Stimulated activated CD8-positive, alpha-beta memory T cell treated with anti-CD3 and anti-CD28 coated beads, Interleukin-7, amount 100 ng/mL, for 4 hours (primary cell): ENCODE measurements at places on chromosomes 5 and 9.

DNA sequence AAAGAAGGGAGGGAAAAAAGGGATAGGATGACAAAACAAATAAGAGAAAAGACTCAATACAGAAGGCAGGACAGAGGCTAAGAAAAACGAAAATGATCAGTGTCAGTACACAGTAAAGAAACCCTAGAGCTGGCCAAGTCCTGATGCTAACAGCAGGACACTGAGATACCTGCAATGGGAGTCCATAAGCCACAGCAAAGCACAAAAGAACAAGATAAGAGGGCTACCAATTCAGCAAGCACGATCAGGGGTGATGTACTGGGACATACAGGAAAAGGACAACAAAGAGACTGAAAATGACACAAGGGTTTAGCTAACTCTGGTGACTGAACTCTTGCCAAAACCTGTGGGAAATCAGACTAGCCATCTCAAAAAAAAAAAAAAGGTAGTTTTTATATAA lies 1072.6 kb upstream of the COX7C start:
- no peak for DNase-seq

- no peak for DNase-seq
Measured at GRCh38 chr5:21665524-21665923, 1187.6 kb downstream of the CDH12 start.

- peak; percentile 76 for DNase-seq
Measured at GRCh38 chr5:175517824-175518450, 39.6 kb downstream of the SFXN1 start.

GRCh38 chr5:107395632-107396350 lies 274.9 kb downstream of the EFNA5 start:
- DNase-seq, result no peak

GRCh38 chr5:96220610-96221390 lies 212.2 kb downstream of the PCSK1 start:
- no peak for DNase-seq

DNA sequence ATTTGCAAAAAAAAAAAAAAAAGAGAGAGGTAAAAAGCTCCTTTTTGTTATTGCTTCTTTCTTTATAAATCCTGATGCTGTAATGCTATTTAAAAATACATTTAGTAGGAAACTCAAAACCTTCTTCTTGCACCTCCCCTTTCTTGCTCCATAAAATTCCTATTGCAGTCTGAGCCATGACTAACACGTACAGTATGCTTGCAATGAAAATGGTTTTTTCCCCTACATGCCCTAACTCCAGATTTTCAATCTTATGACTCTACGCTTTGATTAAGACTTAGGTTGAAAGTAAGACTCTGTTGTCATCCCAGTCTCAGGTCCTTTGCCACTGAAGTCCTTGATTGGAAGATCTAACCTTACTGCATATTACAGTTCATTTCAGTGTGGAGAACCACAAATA lies 23.9 kb downstream of the FGF10 start:
- no peak for DNase-seq

DNA sequence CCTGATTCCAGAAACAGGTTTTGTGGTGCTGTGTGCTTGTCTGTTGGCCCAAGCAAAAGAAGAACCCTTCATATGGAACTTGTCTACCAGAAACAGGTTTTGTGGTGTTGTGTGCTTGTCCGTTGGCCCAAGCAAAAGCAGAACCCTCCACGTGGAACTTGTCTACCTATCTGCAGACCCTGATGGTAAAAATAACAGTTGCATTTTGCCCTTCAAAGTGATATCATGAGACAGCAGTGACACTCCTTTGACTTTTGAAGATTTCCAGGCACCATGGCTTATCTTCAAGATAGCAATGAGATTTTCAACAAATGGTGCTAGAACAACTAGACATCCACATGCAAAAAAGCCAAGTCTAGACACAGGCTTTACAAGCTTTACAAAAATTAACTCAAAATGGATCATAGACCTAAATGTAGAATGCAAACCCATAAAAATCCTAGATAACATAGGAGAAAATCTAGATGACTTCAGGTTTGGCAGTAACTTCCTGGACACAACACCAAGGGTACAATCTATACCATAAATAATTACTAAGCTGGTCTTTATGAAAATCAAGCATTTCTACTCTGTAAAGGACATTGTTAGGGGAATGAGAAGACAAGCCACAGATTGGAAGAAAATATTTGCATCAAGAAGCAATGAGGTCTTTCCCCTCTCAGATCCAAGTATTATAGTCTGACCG lies 16.8 kb downstream of the MACROH2A1 start:
- DNase-seq, result no peak

DNA sequence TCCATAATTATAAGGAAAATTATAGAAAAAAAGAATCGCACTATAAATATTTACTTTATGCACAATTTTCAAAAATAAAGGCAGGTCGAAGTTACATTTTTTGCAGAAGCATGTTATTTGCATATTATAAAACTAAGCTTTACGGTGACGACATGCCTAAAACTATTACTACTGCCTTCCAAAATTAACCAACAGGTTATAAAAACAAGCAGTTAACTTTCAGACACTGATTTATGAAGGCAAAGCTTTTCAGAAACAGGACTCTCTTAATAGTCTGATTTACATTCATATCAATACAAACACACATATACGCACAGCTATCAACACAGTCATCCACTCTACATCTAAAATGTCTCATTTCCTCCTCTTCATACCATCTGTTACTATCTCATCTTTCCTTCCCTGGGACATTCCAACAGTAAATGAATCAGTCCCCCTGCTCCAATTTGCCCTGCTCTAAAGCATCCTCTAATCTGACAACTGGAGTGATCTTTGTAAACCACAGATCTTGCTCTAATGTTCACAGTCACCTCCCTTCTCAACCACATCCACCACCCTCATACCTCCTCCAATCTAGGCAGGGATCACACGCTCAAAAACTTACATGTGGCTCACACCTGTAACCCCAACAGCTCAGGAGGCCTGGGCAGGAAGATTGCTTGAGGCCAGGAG lies 21.6 kb downstream of the FBXW11 start:
- DNase-seq, result no peak

- no peak for DNase-seq
Measured at GRCh38 chr9:135604437-135605237, 34.7 kb downstream of the GLT6D1 start.

DNA sequence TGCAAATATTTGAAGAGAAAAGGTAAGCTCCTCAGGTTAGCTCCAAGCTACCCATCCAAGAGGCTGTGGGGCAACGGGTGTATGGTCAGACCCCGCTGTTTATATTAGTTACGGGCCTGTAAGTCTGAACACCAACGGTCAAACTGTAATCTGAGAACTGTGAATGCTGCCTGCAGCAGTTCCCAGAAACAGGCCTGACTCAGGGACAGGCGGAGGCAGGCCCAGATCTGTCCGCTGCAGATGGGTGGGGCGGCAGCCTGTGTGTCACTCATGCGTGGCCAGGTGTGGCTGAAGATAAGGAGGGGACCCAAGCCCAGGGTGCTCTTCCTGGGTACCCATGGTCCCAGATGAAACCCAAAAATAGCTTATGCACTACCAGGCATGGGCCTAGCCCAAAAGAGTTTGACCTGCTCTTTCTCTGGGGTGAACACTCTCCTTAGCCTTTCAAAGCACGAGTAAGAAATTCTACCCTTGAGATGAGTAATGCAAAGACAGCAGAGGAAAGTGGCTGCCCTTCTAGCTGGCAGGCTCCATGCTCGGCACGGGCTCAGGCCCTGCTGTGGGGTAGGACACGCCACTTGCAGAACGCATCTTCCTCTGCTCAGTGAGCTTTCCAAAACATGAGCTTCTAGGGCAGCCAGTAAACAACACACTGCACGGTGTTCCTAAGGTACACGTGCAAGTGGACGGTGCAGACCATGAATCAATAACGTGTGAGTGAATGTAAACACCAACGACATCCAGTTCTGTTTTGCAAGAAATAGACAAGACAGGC lies 9.1 kb downstream of the UBAC1 start:
- no peak for DNase-seq

- DNase-seq, result no peak
Measured at GRCh38 chr5:165695796-165696195, 2190.4 kb downstream of the MAT2B start.

DNA sequence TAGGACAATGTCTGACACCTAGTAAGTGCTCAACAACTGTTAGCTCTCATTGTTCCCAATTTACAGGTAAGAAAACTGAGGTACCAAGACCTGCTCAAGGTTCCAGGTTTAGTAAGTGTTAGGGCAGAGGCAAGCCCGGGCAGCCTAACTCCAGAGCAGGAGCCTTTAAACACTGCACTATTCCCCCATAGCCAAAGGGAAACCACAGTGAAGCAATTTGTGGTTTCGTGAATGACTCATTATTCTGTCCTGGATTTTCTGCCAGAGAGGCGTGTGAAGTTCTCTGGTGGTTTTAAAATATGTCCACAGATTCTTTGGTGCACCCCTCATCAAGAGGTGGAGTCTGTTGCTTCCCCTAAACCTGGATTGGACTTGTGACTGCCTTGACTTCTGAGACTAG lies 1.0 kb upstream of the MCC start:
- no peak for DNase-seq

DNA sequence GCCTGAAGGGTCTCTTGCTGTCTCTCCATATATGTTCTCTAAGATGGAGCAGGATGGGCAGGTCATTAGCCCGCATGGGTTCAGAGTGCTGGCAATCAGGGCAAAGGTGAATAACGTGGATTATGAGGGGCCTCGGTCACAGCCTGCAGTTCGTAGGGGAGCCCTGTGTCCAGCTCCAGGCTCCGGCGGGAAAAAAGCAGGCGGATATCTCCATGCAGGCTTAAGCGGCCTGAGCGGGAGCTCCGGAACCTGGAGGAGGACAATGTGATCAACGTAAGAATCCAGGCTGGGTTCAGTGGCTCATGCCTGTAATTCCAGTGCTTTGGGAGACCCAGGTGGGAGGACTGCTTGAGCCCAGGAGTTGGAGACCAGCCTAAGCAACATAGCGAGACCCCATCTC lies 2.2 kb upstream of the STOML2 start:
- no peak for DNase-seq

- DNase-seq, result no peak
Measured at GRCh38 chr9:105418588-105419500, 29.0 kb upstream of the FSD1L start.

GRCh38 chr5:172051643-172052339 lies 45.4 kb upstream of the FBXW11 start:
- no peak for DNase-seq

- no peak for DNase-seq
Measured at GRCh38 chr5:7329141-7329540, 66.8 kb upstream of the ADCY2 start.

- no peak for DNase-seq
Measured at GRCh38 chr9:32647671-32648070, 12.2 kb upstream of the TAF1L start.

GRCh38 chr9:133961226-133962165 lies 30.6 kb downstream of the VAV2 start:
- no peak for DNase-seq

GRCh38 chr9:107131108-107131799 lies 151.8 kb upstream of the RAD23B start:
- no peak for DNase-seq

DNA sequence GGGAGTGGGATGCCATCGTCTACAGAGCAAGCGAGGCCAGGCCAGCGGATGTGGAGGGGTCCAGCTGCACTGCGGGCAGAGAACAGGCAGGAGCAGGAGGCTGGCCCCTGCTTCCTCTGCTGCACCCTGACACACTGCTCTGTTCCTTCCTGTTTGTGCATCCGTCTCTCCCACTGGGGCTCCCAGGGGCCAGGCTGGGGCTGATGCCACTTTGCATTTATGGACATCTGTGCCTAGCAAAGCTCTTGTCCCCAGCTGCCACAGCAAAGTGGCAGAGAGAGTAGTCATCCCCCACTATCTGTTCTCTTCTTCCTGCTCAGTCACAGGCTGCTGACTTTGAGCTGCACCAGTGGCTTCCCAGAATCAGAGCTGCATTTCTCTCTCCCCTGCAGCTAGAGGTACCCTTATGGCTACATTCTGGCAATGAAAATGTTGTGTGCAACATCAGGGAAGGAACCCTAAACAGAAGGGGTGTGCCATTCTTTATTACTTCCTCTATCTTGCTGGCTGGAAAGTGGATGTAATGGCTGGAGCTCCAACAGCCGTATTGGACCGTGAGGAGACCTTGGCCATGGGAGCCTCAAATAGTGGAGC lies 4.2 kb upstream of the NINJ1 start:
- no peak for DNase-seq

DNA sequence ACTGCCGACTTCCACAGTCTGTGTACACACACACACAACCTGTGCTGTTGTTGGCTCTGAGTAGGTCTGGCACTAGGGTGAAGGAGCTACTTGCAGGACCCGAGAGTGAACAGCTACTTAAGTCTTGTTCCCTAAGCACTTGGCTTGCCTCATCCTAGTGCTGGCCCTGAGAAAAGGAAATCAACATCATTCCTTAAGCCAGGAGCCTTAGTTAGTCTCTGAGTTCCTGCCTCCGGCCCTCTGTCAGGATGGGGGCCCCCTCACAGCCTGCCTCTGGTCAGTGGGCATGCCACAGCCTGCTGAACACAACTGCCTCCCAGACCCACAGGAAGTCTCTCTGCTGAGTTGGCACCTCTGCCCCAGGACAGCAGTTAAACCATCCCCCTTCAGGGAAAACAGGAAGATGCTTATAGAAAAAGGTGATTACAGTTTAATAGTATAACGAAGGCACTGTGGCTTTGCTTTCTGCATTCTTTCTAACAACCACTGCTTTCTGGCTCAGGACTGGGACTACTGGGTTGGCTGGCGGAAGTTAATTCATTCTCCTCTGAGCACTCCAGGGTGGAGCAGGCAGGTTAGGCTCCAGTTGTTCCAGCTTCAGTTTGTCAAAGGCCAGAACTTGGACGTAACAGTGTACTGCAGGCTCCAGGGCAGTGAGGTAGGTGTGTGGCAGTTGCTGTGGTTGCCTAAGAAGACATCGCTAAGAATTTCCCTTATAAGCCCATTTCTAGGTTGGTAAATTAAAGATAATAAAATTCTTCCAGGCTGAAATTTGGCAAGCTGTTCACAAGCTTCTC lies 2.8 kb downstream of the MAMDC2 start:
- no peak for DNase-seq

- DNase-seq, result no peak
Measured at GRCh38 chr9:128703616-128704355, 1.5 kb downstream of the PKN3 start.

GRCh38 chr9:34400275-34400674 lies 23.6 kb upstream of the MYORG start:
- no peak for DNase-seq

- DNase-seq, result no peak
Measured at GRCh38 chr5:73544429-73545402, 20.7 kb downstream of the ANKRA2 start.

- no peak for DNase-seq
Measured at GRCh38 chr5:65695162-65695755, 26.6 kb downstream of the SGTB start.

- DNase-seq, result no peak
Measured at GRCh38 chr5:74477761-74478160, 162.8 kb downstream of the ENC1 start.
